ENCODE measurements at places on chromosomes 4 and X.

DNA sequence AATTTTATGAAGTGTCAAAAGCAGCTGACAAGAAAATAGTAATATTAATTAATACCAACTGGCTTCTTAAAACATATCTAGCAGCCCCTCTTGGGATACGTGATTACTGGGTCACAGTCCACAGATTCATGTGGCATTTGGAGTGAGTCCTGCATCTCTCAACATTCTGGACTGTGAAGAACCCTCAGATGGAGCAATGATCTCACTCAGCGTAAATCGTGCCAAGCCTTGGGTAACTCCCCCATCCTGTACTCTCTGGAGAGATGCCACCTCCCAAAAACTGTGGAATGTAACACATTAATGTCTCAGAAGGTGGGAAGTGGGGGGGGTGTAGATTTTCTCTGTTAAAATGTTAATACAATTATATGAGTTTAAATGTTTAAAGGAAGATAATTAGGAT lies 118.2 kb upstream of the IQCM start:
- DNase-seq: no peak

DNA sequence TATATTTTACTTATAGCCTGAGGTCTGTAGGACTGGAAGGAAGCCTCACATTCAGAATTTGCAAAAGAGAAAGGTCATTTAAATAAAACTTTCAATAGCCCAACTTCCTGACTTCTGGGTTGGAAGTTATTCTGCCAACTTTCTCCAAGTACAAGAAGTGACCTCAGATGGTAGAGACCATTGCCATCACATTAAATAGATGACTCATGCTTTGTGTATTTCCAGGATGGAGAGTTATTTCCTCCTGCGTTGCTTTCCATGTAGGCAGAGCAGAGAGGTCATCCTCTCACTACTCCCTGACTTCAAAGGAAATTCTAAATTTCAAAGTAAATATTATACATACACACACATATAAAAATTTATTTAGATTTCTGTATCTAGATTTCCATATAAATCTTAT lies 73.0 kb upstream of the NR3C2 start:
- DNase-seq: no peak

DNA sequence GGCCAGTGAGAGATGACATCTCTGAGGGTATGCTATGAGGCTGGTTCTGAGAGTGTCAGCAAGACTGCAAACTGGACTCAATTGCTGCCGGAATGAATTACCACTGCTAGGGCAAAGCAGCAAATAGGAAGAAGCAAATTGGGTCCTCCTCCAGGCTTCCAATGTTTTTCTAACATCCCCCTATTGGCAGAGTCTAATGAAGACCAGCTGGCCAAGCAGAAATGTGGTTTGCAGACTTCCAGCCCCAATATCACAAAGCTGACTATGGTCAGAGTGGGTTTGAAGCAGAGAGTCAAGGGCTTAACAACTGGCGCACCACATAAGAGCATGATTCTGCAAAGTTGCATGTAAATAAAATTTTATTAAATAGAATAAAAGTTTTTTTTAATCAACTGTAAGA lies 225.4 kb upstream of the GLRA2 start:
- DNase-seq: no peak

- DNase-seq: no peak
Observed at GRCh38 chr4:165873298-165874071, 448 bp downstream of the TLL1 start.

GRCh38 chr4:76207549-76207948 lies 6.1 kb downstream of the SCARB2 start:
- no peak for DNase-seq

- DNase-seq: no peak
Observed at GRCh38 chr4:3232001-3232400, 17.0 kb upstream of the MSANTD1 start.

DNA sequence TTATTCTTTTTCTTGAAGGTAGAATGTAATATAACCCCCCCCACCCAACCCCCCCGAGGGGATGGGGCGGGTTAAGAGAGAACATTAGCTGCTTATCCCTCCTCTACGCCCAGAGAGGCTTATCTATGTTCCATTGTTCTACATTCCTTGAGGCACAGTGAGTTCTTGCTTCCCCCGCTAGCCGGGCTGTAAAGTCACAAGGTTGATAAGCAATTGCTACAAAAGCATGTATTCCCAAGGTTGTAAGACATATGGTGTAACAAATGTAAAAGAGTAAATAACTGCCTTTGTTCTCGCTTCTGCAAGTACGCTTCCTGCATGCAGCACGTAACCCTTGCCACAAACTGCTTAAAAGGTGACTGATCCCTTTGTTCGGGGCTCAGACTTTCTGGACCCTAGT lies 8.2 kb downstream of the DCAF8L2 start:
- no peak for DNase-seq
